GM12878 (cell line): ENCODE measurements at places on chromosomes 16 and 17.

DNA sequence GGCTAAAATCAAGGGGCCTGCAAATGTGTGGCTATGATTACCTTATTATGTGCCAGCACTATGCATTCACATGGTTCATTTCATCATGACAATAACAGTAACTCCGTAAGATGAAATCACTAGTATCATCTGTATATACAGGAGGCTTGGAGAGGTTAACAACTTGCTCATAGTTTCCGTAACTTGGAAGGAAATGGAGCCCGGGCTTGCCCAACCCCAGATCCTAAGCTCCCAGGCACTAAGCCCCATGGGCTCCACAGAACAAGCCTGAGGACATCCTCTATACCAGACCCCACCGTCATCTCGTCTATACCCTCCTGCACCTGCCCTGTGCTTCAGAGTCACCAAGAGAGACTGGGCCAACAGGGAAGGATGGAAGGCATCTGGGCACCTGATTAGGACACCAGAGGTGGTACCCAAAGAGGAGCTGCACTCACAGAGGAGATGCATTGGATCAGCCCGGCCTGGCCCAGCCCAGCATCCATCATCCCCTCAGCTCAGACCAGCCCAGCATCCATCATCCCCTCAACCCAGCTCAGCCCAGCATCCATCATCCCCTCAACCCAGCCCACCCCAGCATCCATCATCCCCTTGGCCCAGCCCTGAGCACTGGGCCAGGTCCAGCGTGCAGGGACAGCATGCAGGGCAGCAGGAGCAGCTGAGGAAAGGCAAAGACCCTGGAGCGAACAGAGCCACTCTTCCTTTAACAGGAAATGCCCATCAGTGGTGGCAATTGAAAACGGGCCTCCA, 28.5 kb downstream of the NSMCE1 start:
- DNase-seq, result no peak

- DNase-seq, result no peak
Measured at GRCh38 chr17:48636177-48637018, 10.2 kb upstream of the HOXB9 start.

DNA sequence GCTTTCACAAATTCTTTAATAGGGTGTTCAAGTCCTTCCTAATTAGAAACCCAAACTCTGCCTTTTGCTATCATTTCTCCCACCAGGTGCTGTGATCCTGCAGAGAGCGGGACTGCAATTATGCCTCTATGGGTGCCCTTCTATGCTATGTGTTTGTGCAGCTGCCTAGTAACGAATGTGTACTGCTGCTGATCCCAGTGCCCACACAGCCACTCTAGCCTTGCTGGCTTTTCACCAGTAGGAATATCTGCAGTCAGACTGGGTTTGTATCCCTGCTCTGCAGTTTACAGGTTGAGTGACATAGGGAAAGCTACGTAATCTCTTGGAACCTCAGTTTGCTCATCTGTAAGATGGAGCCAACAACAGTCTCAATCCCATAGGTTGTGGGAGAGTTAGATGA, 179.6 kb upstream of the IRX3 start:
- DNase-seq, result no peak

DNA sequence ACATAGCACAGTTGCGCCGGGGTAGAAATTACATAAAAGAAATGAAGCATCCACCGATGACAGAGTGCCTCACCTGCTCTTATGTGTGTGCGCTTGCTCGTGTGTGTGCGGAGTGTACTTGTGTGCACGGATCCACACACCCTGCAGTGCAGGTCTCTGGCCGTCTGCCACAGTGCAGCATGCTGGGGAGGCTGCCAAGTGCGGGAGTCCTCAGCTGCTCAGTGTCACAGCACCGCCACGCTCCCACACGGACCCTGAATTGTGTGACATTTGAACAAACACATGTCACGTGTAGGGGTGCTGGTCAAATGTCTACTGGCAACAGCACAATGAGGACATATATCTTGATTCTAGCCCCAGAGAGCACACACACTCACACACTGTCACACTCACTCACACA, 243.0 kb upstream of the MYOCD start:
- no peak for DNase-seq

- no peak for DNase-seq
Measured at GRCh38 chr17:80594431-80595269, 50.0 kb downstream of the RPTOR start.

- DNase-seq, result no peak
Measured at GRCh38 chr16:85049706-85050305, 22.2 kb downstream of the KIAA0513 start.
